ENCODE measurements at places on chromosomes 7 and 10. TPM values are rescaled to one million over a fixed set of nuclear protein-coding genes. Genes with fewer than 3 reads are reported as not detected.

DNA sequence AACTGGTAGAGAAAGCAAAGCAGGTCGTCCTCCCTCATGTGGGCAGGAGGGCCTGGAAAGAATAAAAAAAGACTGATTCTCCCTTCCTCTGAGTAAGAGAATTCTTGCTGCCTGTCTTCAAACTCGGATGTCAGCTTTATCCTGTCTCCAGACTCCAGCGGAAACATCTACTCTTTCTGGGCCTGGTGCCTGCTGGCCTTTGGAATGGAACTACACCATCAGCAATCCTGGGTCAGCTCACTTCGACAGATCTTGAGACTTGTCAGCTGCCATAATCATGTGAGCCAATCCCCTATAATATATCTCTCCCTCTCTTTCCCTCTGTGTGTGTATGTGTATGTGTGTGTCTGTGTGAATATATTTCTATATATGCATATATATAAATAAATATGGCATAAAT, 411.0 kb upstream of the DPP6 start:
- no peak for DNase-seq

DNA sequence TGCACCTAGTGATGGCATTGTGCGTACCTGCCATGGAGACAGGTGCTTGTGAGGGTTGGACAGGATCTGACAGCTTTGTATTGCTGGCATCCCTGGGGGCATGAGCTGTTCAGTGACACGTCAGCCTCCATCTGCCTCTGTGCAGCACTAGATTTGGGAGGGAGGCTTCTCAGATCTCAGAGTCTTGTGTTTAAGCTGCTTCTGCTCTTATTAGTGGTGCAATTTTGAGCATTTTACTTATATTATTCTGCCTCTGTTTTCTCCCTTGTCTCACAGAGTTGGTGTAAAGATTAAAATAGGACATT, 5.1 kb downstream of the ARHGAP22 start:
- no peak for DNase-seq

- no peak for DNase-seq
Measured at GRCh38 chr7:123417580-123417979, 116.8 kb downstream of the IQUB start.

DNA sequence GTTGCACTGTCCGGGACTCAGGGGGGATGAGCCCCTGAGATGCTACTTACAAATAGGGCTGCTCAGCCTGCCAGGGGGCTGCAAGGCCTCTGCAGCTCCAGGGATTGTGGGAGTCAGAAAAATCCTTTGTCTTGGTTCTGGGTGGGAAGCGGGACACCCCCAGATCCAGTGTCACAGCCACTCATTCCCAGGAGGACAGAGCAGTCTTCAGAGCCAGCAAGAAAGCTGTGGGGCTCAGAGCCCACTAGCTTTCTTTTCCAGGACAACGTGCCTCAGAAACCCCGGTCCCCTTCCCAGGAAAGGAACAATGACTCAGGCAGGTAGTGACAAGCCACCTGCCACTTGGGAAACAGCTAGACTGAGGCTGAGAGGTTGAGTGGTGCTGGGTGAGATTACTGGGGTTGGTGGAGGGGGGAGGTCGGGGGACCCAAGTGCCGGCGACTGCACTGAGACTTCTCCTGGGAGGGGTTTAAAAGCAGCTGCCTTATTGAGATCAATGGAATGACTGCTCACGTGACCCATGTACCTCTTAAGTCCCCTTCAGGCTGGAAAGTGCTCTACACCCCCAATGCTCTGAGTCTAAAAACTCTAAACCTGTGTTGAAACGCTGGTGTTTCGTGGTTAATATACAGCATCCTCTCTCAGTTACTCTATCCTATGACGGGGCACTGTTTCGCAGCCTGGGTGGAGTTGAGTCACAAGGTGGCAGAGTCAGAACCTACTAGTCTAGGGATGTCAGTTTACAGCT, 123.6 kb downstream of the UBE2H start:
- no peak for DNase-seq

Gene FGF8
- not detected for total RNA-seq

Gene SLC13A1
- not detected for total RNA-seq

Gene NOM1
- 17.7 TPM for total RNA-seq

Gene INA
- total RNA-seq, result 9.2 TPM

Gene NUTM2D
- 4.0 TPM for total RNA-seq
